ENCODE measurements at places on chromosomes 2 and 18.

DNA sequence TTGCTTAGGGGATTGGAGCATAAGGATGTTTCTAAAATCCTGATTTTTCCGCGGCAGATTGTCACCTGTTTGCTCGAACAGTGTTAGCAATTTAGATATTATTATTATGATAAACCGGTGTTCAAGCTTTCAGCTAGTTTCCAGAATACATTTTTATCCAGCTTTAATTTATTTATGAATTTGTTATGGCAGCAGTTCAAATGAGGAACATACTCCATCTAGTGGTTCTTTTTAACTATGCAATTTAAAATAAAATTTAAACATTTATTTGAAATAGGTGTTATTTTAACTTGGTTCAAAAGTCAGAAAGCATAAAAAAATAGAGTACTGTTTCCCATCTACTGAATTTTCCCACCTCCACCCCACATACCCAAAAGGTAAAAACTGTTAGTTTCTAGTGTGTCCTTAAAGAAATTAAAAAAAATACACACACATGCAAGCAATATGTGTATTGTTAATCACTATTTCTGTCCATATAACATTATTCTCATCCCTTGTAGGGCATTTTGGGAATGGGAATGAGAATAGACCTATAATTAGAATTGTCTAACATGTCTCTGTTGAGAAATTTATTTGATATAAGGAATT, 23.2 kb downstream of the ACOXL start:
- no peak for DNase-seq

DNA sequence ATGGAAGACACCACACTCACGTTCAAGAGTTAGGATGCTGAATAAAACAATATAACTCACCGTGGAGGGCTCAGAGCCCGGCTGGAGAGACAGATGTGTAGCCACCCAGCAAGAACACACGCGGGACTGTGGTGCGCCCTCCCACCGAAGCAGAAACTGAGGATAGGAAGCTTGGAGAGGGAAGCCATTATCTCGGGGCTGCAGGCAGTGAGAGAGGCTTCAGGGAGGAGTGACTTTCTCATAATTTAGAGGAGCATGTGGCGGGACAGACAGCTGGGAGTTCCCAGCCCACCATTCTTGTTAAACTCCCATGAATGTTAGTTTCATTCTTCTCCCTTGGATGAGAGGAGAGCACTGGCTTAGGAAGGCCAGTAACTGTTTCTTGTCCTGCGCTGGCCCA, 96.4 kb downstream of the MAPRE2 start:
- no peak for DNase-seq

DNA sequence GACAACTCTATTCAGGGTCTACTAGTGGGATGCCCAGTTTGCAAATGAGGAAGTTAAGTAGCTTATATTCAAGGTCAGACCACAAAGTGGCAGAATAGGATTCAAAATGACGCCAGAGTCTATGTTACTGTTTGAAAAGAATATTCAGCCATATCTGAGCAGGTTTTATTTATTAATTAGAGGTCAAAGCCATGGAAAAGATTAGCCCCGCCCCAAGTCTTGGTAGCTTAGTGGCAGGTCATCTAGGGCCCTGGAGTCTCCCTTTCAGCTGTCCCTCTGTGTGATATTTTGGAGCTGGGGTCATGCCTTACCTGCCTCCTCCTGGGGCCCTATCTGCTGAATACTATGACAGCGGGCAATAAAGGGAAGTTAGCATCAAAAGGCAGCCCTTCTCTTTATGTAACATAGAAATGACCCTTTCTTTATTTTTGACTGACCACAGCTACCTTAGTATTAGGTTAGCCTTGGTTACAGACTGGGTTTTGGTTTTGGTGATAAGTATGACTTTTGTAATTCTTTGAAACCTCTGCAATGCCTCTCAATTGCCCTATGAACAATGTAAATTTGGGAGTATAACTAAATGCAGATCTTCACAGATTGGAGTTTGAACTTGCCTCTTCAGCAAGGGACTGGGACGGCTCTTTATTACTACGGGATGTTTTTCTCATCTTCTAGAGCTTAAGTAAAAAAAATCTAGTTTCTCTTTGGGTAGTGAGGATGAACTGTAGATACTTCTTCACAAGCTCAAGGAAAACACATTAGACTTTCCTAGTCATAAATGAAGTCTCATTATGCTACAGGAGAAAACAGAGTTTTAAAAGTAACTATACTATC, 153.0 kb upstream of the ITGA4 start:
- DNase-seq: no peak

DNA sequence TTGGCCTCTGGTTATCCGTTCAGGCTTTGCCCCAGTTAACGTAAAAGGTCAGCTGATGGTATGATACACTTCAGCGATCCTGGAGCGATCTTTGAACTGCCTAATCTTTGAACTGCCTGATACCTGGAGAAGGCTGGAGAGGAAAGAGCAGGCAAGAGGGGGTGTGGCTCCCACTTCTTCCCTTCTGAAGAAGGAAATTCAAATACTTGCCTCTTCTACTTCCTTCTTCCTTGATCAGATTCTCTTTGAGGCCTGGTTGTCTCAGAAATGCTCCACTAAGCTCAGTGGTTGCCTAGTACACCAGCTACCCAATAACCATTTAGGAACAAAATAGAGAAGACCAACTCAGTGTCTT, 619 bp downstream of the GALM start:
- DNase-seq: no peak

DNA sequence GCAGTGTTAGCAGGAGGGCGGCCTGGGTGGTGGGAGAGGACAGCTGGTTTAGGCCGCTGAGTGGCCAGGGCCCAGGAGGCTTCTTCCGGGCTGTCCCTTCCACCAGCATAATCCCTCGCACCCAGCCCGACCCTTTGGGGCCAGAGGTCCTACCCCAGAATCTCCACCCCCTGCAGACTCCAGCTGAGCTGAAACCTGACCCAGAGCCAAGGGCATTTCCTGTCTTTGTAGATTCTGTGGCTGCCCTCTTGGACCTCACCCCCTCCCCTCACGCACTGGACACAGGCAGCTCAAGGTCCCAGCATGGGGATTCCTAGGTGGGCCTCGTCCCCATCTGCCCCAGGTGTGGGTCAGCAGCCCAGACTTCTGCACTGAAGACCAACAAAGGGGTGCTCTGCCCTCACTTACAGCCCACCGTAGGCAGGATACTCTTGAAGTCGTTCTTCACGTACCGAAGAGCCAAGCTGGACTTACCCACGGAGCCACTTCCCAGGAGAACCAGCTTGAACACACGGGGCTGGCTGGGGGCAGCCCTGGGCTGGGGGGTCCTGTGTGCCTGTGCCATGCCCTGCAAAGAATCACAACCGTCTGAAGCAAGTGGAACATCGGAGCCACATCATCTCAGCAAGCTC, 4.8 kb downstream of the RAB17 start:
- no peak for DNase-seq

GRCh38 chr2:69499242-69499641, 62.0 kb upstream of the NFU1 start:
- DNase-seq: no peak

DNA sequence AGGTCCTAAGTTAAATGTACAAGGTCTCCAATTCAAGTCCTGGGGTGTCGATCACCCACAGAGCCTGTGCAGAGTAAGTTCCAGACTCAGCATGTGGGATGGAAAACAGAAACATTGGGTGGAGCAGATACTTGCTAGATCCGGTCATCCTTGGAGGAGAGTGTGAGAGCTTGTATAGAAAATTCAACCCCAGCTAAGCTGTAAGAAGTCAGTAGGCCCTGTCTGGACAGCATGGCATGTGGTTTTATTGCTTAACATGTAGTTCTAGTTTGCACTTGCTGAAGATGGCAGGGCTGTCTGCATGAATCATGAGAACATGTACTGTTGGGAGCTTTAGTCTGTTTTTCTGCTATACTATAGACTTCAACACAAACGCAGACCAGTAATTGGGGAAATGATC, 189.6 kb upstream of the RMP24 start:
- no peak for DNase-seq

Data from dorsolateral prefrontal cortex (tissue), 122 donors.